ENCODE measurements at places on chromosomes 4 and X. TPM values are rescaled to one million over a fixed set of nuclear protein-coding genes. Genes with fewer than 3 reads are reported as not detected.

The GABRA4 gene
- polyA plus RNA-seq, result not detected

The SLC38A5 gene
- 9.1 TPM for polyA plus RNA-seq

The GAGE12J gene
- polyA plus RNA-seq, result not detected

The TLR3 gene
- polyA plus RNA-seq, result not detected

The TASL gene
- 21.0 TPM for polyA plus RNA-seq

The FAM9C gene
- polyA plus RNA-seq, result not detected

- no peak overlapping the region for H3K27ac ChIP-seq
- peaks cover 30% of the 10 kb centered on the region for H3K4me1 ChIP-seq
- DNase-seq, result no peak
- H3K36me3 ChIP-seq, result peaks cover 10% of the 10 kb centered on the region
- H3K4me3 ChIP-seq, result no peak overlapping the region
These were observed 5.1 kb upstream of the SLC25A6 start for GRCh38 chrX:1397001-1397400.

GRCh38 chr4:23630110-23630509, 259.7 kb downstream of the PPARGC1A start:
- H3K27me3 ChIP-seq, result no peaks in the 10 kb centered on the region
- H3K27ac ChIP-seq, result no peak overlapping the region
- no peak overlapping the region for H3K4me3 ChIP-seq
- no peaks in the 10 kb centered on the region for H3K4me1 ChIP-seq
- H3K36me3 ChIP-seq, result no peaks in the 10 kb centered on the region

DNA sequence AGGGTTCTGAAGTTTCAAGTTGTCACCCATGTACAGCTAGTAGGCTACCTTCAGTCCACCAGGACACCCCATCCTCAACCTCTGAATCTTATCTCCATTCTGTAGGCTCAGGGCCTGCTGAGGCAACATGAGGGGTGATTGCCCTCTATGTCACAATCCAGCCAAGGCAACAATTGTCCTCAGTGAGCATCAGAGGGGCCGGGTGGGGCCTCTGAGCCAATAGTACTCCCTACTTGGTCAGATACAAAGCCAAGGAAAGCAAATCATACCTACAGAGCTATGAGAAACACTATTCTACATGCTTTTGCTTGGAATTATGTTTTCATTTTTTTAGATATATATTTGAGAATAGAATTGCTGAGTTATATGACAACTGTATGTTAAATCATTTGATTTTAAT, at the start of gene ACTRT1:
ACTRT1 (minus strand) TSS at position 101 of the 400 bp plus-strand sequence. CDS start 197 bp downstream, outside the sequence.
- DNase-seq, result no peak
- H3K4me1 ChIP-seq, result no peaks in the 10 kb centered on the region
- H3K27ac ChIP-seq, result no peak within 1 kb of the TSS
- H3K4me3 ChIP-seq, result no peak within 1 kb of the TSS

- no peaks in the 10 kb centered on the region for H3K27me3 ChIP-seq
- no peak for DNase-seq
- no peak overlapping the region for H3K4me3 ChIP-seq
These were observed 163.5 kb upstream of the TLL1 start for GRCh38 chr4:165709516-165709915.

DNA sequence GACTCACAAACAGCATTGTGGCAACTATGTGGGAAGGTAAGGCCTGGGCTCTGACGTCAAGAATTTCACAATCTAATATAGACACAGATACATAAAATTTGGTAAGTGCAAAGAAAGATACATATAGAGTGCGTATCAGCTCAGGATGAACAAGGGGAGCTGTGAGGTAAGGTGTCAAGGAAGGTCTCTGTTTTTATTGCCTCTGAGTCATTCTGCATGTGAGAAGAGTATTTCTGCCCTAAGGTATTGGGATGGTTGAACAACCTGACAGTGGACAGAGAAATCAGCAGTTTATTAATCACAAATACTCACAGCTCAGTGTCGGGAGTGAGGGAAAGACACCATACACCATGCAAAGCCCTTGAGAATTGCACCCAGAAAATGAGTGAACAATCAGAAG, 89.8 kb downstream of the COMMD8 start:
- H3K4me1 ChIP-seq, result no peaks in the 10 kb centered on the region
- H3K4me3 ChIP-seq, result no peak overlapping the region
- no peak for DNase-seq
- H3K36me3 ChIP-seq, result no peaks in the 10 kb centered on the region

GRCh38 chrX:20362268-20363267, 95.9 kb upstream of the RPS6KA3 start:
- H3K27me3 ChIP-seq, result peaks cover 9% of the 10 kb centered on the region
- H3K27ac ChIP-seq, result no peak overlapping the region
- DNase-seq, result no peak

DNA sequence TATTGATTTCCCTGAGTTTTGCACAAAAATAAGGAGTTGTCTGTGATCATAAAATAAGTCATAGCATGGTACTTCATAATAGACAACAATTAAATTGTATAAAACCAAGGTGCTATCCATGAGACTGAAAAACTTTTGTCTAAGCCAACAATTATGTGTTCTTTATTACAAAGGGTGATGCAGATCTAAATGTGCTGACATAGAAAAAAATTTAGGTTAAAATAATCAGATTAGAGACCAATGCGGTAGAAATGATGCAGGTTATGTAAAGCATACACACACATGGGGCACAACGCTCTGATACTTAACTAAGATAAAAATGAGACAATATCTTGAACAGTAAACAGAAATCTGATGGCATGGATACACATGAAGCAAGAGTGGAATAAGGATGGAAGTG, 113.3 kb downstream of the PWWP3B start:
- DNase-seq, result no peak
- no peak overlapping the region for H3K27ac ChIP-seq
- H3K36me3 ChIP-seq, result no peaks in the 10 kb centered on the region
- H3K4me1 ChIP-seq, result no peaks in the 10 kb centered on the region
- no peak overlapping the region for H3K4me3 ChIP-seq

GRCh38 chrX:48695534-48695896, 1.0 kb upstream of the SUV39H1 start:
- H3K36me3 ChIP-seq, result peaks cover 21% of the 10 kb centered on the region
- peak overlapping the region; percentile 93 for H3K27ac ChIP-seq
- H3K4me1 ChIP-seq, result peaks cover 16% of the 10 kb centered on the region

- no peaks in the 10 kb centered on the region for H3K27me3 ChIP-seq
- H3K4me3 ChIP-seq, result no peak overlapping the region
- H3K36me3 ChIP-seq, result peaks cover 37% of the 10 kb centered on the region
- peak overlapping the region; percentile 47 for H3K27ac ChIP-seq
- peaks cover 9% of the 10 kb centered on the region for H3K4me1 ChIP-seq
These were observed 8.0 kb downstream of the RPL34 start for GRCh38 chr4:108628411-108628810.

- no peak overlapping the region for H3K4me3 ChIP-seq
- no peak overlapping the region for H3K27ac ChIP-seq
- no peaks in the 10 kb centered on the region for H3K4me1 ChIP-seq
These were observed 537.3 kb upstream of the RPS6KA3 start for GRCh38 chrX:20803971-20804370.

DNA sequence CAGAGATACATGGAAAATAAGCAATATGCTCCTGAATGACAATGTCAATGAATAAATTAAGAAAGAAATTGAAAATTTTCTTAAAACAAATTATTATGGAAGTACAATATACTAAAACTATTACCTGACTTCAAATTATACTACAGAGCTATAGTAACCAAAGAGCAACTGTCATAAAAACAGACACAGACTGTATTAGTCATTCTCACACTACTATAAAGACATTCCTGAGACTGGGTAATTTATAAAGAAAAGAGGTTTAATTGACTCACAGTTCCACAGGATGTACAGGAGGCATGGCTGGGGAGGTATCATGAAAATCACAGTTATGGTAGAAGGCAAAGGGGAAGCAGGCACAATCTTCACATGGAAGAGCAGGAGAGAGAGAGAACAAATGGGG, 60.0 kb upstream of the CYSLTR1 start:
- no peak overlapping the region for H3K4me3 ChIP-seq
- no peaks in the 10 kb centered on the region for H3K4me1 ChIP-seq

DNA sequence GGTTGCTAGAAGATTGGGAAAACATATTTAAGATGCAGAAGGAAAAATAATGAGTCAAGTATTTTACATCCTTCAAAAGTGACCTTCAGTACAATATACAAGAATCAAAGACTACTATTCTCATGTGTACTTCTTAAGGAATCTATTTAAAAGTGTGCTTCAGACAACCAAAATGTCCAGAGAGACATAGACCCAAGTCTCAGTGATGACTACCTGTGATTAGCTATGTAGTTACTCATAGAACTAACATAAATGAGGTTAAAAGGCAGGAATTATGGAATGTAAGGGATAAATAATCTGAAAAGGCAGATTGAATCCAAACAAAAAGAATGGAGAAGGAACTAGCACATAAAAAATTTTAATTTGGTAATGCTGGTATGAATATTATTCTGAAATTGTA, 634.7 kb upstream of the FAM241A start:
- no peaks in the 10 kb centered on the region for H3K36me3 ChIP-seq
- DNase-seq, result no peak
- H3K4me1 ChIP-seq, result no peaks in the 10 kb centered on the region
- no peaks in the 10 kb centered on the region for H3K27me3 ChIP-seq
- H3K27ac ChIP-seq, result no peak overlapping the region

DNA sequence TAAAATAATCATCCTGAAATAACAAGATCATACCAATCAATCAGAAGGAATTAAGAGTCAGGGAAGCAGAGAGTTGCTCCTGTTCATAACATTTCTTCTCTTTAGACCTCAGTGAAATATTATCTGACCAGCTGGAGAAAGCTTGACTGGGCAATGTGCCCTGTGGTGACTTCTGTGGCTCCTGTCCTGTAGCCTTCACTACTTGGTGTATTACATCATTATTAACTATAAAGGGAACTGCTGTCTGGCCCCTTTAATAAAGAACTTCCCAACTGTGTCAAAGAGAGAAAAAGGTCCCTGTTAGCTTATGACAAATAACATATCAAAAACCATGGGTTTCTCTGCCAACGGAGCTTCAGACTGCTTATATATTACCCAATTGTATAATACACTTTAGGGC, 18.0 kb downstream of the OPHN1 start:
- DNase-seq, result no peak
- no peaks in the 10 kb centered on the region for H3K27me3 ChIP-seq
- H3K4me3 ChIP-seq, result no peak overlapping the region
- H3K36me3 ChIP-seq, result no peaks in the 10 kb centered on the region
- H3K4me1 ChIP-seq, result no peaks in the 10 kb centered on the region
- no peak overlapping the region for H3K27ac ChIP-seq

- H3K4me1 ChIP-seq, result peaks cover 35% of the 10 kb centered on the region
- no peak overlapping the region for H3K27ac ChIP-seq
- H3K4me3 ChIP-seq, result no peak overlapping the region
- no peak for DNase-seq
- H3K27me3 ChIP-seq, result no peaks in the 10 kb centered on the region
These were observed 55.3 kb downstream of the RAPGEF2 start for GRCh38 chr4:159158083-159158617.

DNA sequence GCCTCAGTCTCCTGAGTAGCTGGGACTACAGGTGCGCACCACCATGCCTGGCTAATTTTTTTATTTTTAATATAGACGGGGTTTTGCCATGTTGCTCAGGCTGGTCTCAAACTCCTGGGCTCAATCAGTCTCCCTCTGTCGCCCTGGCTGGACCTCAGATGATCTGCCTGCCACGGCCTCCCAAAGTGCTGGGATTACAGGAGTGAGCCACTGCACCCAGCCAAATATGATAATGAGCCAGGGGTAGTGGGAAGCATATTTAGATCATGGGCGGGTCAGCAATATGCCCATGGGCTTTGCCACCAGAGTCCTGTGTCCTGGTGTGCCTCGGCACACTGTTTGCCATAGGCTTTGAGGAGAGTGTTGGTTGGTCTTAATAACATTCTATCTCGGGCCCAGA, 71.8 kb downstream of the FAM193A start:
- no peak overlapping the region for H3K4me3 ChIP-seq
- H3K4me1 ChIP-seq, result peaks cover 45% of the 10 kb centered on the region
- DNase-seq, result no peak
- H3K27ac ChIP-seq, result no peak overlapping the region
- H3K27me3 ChIP-seq, result no peaks in the 10 kb centered on the region

Data from naive B cell (primary cell).